ENCODE measurements at places on chromosomes 2 and 18. TPM values are rescaled to one million over a fixed set of nuclear protein-coding genes. Genes with fewer than 3 reads are reported as not detected.

The CCDC88A gene
- 9.5 TPM for total RNA-seq

The RHBDD1 gene
- total RNA-seq: 29.7 TPM

DNA sequence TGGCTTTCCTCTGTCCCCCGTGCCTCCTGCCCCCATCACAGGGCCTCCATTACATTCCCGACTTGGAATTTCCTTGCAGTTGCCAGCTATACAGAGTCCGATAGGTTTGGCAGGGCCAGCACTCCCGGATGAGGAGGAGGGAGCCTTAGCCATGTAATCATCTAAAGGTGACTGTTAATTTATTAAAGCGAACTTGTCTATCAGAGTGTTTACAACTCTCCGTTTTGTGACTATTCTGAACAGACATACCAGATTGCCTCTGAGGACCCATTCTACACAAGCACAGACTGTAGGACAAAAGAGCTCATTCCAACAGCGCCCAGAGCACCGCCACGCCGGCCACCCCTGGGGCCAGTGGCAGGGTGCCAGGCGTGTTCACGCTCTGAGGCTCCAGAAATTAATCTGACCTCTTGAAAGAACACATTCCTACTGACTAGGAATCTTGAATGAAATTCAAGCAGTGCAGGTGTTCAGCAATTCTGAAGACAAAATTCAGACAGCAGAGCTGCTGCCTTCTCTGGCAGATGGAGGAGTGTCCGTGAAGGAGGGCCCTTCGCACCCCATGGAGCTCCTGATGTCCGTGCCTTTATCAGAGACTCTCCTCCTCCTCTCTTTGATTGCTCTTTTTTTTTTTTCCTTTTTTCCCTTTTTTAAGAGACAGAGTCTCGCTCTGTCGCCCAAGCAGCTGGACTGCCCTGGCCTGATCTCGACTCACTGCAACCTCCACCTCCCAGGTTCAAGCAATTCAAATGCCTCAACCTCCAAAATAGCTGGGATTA is 58.1 kb upstream of the RALBP1 start:
- no peak for DNase-seq

The RAX gene
- not detected for total RNA-seq

DNA sequence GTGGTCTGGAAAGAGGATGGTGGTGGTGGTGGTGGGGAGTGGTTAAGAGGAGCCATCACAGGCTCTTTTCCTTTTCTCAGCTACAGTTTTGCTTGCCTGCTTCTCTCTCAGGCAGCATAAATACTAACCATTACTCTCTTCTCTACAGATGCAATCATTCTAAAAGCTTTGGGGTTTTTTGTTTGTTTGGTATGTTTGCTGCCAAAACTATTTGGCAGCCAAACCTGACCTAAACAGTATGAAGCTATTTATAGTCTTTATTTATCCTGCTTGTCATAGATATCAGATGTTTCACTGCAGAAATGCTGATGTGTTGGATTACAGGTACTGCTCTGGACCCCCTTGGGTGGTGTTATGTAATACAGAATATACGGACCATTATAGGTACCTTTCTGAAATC is 15.3 kb downstream of the SIX3 start:
- DNase-seq: no peak

The KCNJ3 gene
- not detected for total RNA-seq
